ENCODE measurements at places on chromosomes 12 and 14.
A peak's percentile ranks its signal among the peaks of the same experiment; 100 is the strongest.

DNA sequence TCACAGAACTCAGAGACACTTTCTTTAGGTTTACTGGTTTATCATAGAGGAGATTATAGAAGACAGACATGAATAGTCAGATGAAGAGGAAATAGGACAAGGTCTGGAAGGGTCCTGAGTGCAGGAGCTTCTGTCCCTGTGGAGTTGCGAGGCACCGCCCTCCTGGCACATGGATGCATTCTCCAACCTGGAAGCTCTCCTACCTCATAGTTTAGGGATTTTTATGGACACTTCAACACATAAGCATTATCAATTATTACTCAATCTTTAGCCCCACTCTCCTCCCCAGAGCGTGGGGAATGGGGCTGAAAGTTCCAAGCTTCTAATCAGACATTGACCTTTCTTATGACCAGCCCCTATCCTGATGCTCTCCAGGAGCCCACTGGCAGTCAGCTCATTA, 12.6 kb upstream of the KRT7 start:
- DNase-seq: no peak

GRCh38 chr12:44229846-44230245, 394.0 kb downstream of the TMEM117 start:
- no peak for DNase-seq

DNA sequence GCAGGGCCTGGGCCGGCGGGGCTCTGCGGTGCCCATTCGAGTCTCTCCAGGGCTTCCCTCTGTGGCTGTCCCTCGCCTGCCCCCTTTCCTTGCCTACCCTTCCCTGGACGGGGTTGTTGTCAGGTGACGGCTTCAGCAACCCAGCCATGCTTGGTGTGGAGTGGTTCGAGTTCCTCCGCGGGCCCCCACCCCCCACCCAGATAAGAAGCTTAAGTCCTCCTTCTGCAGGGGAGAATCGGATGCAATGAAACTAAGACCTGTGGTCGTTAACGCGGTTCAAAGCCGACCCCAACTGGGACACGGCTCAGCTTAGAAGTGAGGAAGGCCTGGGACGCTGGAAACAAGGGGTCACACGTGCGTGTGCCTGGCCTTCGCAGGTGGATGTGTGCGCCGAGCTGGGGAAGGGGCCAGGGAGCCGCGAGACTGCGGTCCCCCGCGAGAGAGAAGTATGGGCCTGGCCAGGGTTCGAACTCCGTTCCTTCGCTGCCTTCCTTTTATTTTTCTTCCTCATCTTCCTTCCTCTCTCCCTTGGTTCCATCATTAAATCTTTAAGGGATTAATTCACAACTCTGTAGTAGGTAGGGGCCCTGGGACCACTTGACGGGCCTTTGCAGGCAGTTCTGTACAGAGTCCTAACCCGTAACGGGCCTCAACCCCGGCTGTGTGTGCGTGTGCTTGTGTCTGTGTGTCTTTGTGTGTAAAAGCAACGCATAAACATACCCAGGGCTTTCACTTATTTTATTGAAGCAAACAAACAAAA, 3.5 kb downstream of the TTC6 start:
- DNase-seq: no peak

DNA sequence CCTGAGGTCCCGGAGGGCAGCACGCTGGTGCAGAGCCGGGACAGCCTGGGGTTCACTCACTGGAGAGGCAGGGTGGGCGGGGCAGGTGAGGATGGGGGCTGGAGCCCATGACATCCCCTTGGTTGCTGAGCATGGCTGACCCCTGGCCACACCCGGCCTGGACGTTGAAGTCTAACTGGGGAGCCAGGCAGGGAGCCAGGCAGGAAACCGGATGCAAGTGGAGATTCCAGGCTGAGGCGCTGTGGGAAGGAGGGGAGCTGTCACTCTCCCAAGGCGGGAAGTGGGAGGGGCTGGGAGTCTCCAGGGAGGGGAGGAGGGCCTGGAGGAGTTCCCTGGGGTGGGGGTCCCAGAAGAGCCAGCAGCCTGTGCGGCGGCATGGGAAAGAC, 7.7 kb upstream of the INF2 start:
- no peak for DNase-seq

DNA sequence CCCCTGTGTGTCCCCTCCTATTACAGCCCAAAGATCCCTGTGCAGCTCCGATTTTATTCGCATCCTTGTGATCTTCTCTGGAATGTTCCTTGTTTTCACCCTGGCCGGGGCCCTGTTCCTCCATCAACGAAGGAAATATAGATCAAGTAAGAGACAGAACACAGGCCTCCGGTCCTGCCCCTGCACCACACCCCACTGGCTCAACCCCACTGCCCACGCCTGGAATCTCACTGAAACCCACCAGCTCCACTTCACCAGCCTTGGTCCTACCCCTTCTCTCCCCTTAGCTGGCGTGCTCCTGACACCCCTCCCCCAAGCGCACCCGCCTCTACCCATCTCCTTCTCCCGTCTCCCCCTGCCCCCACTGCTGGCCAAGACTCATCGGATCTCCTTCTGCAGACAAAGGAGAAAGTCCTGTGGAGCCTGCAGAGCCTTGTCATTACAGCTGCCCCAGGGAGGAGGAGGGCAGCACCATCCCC, 934 bp upstream of the TAPBPL start:
- DNase-seq: no peak

- no peak for DNase-seq
Measured at GRCh38 chr12:72872996-72873395, 600.8 kb downstream of the TRHDE start.

GRCh38 chr14:85142982-85143381, 387.0 kb upstream of the FLRT2 start:
- DNase-seq: no peak

DNA sequence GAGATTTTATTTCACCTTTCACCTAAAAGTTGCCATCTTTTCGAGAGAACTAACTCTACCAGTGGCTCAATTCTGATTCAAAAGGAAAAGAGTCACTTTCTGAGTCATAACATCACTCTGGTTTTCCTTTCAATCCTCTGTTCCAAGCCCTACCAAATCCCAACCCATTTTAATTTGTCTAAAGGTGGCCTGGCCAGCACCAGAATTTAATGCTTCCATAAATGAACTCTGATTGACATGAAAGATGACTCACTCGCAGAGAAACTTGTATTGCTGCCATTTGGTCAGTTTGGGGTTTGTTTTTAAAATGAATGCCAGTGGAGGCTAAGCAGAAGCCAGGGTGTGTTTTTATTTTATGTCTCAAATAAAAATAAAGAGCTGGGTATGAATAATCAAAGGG, 117.4 kb upstream of the SOX5 start:
- no peak for DNase-seq

- no peak for DNase-seq
Measured at GRCh38 chr12:56163533-56164344, 5.6 kb downstream of the MYL6 start.

DNA sequence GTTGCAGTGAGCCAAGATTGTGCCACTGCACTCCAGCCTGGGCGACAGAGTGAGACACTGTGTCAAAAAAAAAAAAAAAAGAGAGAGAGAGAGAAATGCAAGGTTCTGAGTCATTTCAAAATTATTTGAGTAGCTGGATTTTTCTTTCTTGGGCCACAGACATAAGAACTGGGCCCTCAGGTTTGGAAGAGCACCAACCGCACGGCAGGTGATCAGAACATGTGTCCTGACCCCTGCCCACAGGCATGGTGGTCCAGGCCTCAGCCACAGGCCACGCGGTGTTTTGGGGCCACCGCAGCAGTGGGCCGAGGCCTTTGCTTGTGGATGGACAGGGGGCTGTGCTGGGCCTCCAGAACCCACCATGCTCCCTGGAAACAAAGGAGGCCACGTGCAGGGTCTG, 126.7 kb downstream of the CALM1 start:
- DNase-seq: no peak

- DNase-seq: no peak
Measured at GRCh38 chr14:70642303-70643235, 853 bp downstream of the TTC9 start.

DNA sequence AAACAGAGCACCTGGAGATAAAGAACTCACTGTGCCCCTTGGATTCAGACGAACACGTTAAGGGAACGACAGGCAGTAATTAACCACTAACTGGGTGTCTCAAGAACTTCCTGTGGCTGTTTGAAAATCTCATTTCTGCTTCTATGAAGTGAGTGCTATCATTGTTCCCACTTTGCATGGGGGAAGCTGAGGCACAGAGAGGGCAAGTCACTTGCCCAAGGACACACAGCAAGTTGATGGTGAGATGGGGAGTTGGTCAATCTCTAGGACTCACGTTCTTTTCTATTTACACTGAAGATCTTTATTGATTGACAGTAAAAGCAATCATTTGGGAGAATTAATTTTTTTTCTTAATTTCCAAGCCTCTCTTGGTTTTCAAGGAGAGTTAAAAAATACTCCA, 26.8 kb upstream of the LHX5 start:
- DNase-seq: no peak

GRCh38 chr14:24315243-24315806, 4.0 kb downstream of the LTB4R start:
- DNase-seq: no peak

- peak; percentile 36 for DNase-seq
Measured at GRCh38 chr14:61568572-61569011, 126.7 kb upstream of the HIF1A start.

- DNase-seq: no peak
Measured at GRCh38 chr12:70661466-70662161, 24.4 kb upstream of the PTPRB start.

DNA sequence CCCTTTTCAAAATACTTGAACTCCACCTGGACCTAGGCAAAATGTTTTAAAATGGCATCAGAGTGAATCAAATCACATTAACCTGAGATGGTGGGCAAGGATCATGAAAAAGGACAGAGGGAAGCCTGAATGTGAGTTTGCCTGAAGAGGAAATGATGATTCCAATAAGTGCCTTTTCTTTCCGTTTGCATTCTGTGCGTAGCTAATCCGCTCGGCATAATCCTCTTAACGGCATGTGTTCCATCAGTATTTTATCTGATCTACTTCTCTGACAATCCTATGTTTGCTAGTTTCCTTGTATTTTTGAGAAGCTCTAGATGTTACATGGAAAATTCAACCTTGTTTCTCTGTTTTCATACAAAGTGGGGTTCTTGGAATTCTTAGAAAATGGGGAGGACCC, 354.6 kb downstream of the NRXN3 start:
- DNase-seq: no peak

DNA sequence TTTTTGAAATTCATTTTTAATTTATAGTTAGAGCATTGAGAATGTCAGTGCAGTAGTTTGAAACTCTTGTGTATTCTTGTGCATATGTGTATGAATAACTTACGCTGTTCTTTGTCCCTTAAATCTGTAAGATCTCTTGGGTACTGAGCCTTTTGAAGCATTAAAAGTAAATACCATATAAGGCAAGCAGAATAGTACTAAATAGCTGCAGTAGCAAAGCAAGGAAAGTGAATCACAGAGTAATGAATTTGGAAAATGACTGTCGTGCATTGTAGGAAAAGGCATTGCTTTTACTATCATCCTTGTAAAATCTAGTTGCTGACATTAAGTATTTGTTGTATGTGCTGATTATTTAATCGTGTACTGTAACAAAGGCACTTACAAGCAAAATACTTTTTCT, 12.1 kb downstream of the CNOT2 start:
- DNase-seq: no peak

GRCh38 chr14:53354336-53354735, 201.2 kb upstream of the DDHD1 start:
- DNase-seq: no peak

DNA sequence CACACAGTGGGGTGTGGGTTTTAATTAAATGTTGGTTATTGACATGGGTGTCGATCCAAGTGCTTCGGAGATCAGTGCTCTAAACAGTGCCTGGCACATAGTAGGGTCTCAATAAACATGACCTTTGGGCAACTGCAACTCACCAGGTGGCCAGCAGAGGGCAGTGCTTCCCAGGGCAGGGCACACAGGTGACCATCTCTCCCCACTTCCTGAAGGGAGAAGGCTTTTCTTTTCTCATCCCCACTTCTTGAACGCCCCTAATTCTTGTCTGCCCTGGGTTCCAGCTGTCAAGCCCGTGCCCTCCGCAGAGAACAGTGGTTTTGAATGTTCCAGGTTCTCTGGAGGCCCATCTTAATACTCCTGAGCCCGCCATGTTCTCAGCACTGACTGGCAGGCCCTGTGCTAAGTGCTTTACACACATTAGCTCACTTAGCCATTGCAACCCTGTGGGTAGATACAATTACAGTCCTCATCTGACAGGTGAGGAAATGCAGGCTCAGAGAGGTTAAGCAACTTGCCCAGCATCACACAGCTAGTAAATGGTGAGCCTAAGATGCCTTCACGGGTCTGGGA, 16.3 kb downstream of the RAPGEF3 start:
- DNase-seq: peak; percentile 66

GRCh38 chr12:20547816-20548575, 147.1 kb upstream of the SLCO1C1 start:
- no peak for DNase-seq

- no peak for DNase-seq
Measured at GRCh38 chr12:68789144-68789878, 18.7 kb upstream of the MDM2 start.

- DNase-seq: no peak
Measured at GRCh38 chr14:52391881-52392615, 77.9 kb downstream of the PTGER2 start.

DNA sequence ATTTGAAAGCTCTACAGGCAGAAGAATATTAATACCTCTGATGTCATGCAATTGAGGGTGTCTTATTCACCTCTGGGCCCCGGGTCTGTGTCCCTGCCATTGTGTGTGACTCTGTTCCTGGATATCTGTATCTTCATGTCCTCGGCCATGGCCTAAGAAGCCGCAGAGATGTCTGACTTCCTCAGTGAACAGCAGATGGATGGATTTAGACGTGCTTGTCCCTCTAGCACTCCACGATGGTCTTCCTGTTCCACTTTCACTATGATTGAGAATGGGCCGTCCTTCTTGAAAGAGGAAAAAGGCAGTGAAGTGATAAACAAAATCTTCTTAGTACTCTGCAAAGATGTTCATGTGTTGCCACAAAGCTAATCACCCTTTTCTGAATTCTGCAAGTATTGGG, 217.4 kb downstream of the SLC41A2 start:
- DNase-seq: no peak

DNA sequence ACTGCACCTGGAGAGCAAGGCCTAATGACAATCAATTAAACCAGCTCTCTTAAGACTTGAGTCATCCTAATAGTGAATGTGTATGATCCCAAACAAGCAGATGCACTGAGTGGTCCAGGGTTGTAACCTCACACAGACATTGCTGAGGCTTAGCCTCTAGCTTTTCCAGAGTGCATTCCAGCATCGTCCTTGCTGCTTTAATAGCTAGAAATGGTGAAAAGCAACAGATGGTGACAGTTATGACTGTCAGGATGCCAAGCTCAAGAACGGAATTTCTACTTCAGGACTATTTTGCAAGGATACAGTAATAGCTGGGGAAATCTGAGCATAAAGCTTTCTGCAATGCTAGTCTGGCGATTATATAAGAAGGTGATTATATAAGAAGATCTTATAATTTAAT, 34.6 kb downstream of the PTPRR start:
- no peak for DNase-seq

GRCh38 chr12:131487388-131488124, 223.3 kb upstream of the SFSWAP start:
- no peak for DNase-seq

GRCh38 chr14:32393119-32393518, 64.0 kb downstream of the AKAP6 start:
- no peak for DNase-seq

GRCh38 chr12:27143256-27144069, 61.1 kb upstream of the C12orf71 start:
- DNase-seq: no peak
